GM04504 (cell line): ENCODE measurements at places on chromosomes 5 and 9.

GRCh38 chr5:133376986-133377385 is 235.4 kb downstream of the FSTL4 start:
- no peak for DNase-seq

GRCh38 chr5:39439582-39440162 is 14.9 kb upstream of the DAB2 start:
- DNase-seq: no peak

DNA sequence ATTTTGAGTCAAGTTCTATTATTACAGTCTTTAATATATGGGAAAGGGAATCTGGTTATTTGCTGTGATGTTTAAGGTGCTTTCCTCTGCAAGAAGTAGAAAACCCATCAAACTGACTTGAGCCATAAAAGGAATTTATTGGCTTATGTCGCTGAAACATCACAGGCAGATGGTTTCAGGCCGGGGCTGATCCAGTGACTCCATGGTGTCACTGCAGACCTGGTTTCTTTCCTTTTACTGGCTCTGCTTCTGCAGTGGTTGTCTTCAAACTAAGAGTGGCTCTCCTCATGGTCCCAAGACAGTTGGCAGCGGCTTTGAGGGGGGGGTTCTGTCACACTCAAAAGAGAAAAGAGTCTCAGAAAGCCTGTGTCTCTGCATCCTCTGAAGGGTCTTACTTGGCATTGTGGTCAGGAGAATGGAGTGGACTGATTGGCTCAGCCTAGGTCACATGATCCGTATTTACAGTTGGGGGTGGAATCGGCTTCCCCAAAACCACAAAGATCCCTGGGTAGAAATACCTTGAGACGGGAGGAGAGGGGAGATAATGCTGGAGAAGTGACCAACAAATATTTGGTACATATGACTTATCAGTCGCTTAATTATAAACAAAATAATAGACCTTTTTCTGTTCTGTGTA is 106.3 kb downstream of the DAPK1 start:
- no peak for DNase-seq

DNA sequence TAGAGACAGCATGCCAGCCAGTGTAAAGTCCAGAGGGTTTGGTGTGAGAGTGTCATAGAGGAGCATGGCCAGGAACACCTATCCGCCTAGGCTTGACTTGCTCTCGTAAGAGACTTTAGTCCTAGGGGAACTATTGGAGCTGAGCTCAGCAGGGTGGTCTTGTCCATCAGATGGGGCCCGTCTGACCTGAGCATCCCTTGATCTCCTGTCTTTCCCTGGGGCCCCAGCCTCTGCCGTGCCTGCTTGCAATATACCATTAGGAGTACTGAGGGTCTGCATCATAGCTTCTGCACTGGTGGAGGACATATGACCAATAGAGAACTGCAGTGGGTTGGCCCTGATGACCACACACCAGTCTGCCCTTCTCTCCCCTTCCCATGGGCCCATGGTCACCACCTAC is 251.0 kb downstream of the TUSC1 start:
- no peak for DNase-seq

GRCh38 chr5:93428868-93429267 is 152.2 kb downstream of the NR2F1-AS1 start:
- DNase-seq: no peak

DNA sequence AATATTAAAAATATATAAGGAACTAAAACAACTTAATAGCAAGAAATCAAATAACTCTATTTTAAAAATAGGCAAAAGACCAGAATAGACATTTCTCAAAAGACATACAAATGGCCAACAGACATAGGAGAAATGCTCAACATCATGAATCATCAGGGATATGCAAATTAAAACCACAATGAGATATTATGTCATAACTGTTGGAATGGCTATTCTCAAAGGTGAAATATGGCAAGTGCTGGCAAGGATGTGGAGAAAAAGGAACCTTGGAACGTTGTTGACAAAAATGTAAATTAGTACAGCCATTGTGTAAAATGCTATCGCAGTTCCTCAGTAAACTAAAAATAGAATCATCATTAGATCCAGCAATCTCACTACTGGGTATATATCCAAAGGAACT is 468.5 kb downstream of the NFIB start:
- peak; percentile 3 for DNase-seq

DNA sequence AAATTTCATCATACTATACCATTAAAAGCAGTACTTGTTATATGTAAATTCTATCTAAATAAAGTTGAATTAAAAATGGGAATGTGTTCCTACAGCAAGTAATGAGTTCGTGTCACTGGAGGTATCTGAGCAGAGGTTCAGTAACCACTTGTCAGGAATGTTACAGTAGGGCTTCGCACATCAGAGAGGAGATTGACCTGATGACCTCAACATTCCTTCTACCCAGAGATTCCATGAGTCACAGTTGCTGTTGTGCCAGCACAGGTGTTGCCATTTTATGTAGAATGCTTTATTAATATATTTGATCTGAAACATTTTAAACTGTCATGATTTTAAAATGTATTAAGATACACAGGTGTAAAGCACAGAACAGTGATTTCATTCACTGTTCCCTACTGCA is 60.3 kb downstream of the STX17 start:
- no peak for DNase-seq

DNA sequence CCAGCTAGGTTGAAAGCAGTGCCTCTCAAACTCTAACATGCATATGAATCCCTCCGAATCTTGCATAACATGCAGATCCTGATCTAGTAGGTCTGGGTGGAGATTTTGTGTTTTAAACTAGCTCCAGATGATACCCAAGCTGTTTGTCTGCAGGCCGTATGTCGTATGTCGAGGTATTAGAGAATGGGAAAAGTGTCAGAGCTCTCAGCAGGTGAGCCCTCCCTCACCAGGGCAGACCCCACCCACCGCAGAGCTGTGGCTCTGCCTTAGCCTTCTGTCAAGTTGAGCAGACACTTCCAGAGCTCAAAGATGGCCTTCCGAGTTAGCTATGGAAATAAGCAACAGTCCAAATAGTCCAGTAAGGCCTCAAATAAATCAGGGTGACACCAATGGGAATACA is 83.2 kb upstream of the MAP3K1 start:
- DNase-seq: no peak

DNA sequence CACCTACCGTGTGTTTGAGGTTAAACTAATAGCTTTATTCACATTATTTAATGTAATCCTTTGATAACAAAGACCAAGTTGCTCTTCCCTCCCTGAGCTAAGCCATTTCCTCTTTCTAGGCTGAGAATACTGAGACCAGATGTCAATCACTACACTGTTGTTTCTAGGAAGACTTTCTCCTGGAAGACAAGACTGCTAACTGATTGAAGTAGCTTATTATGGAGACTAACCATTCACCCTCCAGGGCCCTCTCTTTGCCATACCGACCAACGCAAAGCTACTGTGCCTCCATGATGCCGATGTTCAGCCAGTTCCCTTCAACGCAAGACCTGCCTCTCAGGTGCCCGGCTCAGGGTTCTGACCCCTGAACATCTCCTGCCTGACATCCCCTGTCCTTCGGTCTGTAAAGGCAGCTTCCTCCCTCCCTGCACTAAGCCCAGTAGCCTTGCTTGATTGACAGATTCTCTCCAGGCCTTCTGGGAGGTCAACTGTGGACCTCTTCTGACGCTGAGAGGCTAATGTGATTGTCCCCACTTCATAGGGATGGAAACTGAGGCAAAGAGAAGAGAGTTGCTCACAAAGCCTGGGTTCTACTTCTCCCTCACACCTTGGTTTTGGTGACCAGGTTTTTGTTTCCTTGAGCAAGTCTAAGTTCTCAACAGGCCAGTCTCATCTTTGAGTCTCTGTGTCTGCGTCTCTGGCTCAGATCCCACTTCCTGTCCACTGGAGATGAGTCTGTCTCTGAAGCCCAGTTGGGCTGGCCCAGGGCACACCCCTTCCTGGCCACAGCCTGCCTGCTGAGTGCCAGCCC is 259.7 kb upstream of the IRX2 start:
- DNase-seq: no peak

GRCh38 chr5:149453618-149454415 is 74.7 kb upstream of the IL17B start:
- no peak for DNase-seq

DNA sequence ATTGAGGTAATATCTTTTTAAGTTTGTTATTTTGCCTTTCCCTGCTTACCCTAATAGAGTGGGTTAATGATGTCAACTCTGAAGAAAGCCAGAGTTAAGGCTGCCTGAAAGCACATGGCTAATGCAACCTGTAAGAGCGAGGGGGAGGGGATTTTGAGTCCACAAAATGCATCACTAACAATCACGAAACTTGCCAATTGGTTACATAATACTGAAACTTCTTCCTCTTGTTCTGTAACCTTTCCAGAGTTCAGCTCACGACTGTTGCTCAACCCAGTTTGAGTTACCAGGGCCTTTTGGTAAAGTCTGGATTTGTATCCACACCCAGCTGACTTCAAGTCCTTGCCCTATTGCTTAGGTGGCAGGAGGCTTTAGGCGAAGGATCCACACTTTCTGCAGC is 308.8 kb downstream of the EFNA5 start:
- DNase-seq: peak; percentile 46

- DNase-seq: peak; percentile 70
Measured at GRCh38 chr9:116156621-116157314, 3.2 kb downstream of the PAPPA start.

DNA sequence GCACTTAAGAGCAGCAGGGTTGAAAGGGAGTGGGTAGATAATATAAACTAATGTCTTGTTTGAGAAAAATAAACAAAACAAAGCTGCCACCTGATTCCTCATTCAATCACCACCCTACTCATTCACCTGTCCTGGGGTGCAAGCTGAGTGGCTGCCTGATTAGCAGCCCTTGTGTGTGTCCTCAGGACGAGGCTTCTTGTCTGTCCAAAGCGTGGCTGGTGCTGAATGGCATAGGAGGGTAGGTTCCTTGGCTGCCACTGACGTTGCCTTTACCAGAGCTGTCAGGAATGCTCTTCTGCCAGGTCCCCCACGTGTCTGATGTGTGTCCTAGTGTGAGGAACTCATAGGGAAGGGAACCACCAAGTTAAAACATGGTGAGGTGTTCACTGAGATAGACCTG is 146.6 kb upstream of the SLC24A2 start:
- DNase-seq: no peak

GRCh38 chr5:142650881-142651280 is 35.0 kb downstream of the FGF1 start:
- DNase-seq: no peak

DNA sequence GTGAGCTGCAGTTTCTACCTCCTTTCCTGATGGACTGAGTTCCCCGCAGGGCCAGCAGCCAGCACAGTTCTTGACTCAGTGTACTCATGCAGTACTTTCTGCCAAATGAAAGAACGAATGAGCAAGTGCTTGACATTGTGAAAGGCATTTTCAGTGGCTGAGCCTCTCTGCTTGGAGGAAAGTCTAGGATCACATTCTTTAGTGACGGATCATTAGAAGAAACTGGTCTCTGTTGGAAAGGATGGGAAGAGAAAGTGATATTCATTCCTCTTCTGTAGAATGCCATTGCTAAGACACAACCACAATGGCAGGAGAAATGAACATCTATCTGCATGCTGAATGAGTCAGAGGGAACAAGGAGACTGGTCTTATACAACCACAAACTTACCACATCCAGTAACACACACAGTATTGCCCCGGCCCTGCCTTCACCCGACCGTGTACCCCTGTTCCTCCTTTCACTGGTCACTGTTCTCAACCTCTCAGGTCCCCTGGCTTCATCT is 206.9 kb downstream of the CRB2 start:
- DNase-seq: peak; percentile 87
